ENCODE measurements at places on chromosomes 5 and 9.

DNA sequence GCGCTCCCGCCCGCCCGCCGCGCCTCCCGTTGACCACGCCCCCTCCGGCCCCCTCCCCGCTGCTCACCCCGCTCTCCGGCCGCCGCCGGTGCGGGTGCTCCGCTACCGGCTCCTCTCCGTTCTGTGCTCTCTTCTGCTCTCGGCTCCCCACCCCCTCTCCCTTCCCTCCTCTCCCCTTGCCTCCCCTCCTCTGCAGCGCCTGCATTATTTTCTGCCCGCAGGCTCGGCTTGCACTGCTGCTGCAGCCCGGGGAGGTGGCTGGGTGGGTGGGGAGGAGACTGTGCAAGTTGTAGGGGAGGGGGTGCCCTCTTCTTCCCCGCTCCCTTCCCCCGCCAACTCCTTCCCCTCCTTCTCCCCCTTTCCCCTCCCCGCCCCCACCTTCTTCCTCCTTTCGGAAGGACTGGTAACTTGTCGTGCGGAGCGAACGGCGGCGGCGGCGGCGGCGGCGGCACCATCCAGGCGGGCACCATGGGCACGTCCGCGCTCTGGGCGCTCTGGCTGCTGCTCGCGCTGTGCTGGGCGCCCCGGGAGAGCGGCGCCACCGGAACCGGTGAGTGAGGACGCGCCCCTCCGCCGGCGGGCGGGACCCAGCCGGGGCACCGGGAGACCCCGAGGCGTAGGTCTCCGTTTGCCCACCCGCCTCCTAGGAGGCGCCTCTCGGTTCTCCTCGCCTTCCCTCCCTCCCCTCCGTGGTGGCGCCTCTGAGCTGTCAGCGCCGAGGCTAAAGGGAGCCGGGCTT is at the start of gene VLDLR:
TSS of gene VLDLR (plus strand) at position 66 of the 739 bp plus-strand sequence. CDS start at position 469, 403 bp downstream.
- no peak for DNase-seq

DNA sequence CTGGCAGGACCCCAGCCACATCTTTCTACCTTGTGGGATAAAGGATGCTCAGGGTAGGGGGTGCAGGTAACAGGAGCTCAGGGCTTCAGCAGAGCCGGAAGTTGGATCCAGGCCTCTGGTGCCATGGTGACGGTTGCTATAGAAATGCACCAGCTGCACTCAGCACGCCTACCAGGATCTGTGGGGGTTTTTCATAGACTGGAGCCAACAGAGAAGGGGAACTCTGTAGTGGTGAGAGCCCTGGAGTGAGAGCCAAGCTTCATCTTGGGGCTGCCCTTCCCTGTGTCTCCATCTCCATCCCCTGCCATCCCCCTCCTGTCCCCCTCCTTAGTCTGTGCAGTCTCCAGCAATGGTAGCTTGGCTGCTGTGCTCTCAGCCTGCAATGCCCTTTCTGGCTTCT is 27.5 kb upstream of the BOD1 start:
- no peak for DNase-seq

- no peak for DNase-seq
Observed at GRCh38 chr5:174493530-174493929, 230.9 kb upstream of the MSX2 start.

DNA sequence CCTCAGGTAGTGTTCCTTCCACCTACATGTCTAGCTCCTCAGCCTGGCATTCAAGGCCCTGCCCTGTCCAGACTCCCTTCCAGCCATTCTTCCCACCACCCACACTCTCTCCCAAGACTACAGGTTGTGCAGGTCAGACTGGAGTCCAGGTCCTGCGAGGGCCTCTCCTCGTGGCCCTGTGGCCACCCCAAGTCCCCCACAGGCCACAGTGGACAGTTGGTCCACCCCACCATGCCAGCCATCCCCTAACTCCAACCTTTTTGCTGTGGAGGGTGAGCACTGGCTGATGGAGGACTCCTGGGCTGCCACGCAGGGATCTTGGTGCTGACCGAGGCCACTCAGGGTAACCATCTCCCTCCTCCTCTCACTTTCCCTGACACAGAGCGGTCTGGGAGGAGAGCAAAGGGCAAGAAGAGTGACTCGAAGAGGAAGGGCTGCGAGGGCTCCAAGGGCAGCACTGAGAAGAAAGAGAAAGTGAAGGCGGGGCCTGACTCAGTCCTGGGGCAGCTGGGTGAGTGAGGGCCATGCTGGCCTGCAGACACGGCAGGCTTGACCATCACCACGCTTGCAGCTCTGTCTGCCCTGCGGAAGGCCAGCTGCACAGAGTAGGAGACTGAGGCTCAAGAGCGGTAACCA is 51.0 kb downstream of the JADE2 start:
- no peak for DNase-seq

DNA sequence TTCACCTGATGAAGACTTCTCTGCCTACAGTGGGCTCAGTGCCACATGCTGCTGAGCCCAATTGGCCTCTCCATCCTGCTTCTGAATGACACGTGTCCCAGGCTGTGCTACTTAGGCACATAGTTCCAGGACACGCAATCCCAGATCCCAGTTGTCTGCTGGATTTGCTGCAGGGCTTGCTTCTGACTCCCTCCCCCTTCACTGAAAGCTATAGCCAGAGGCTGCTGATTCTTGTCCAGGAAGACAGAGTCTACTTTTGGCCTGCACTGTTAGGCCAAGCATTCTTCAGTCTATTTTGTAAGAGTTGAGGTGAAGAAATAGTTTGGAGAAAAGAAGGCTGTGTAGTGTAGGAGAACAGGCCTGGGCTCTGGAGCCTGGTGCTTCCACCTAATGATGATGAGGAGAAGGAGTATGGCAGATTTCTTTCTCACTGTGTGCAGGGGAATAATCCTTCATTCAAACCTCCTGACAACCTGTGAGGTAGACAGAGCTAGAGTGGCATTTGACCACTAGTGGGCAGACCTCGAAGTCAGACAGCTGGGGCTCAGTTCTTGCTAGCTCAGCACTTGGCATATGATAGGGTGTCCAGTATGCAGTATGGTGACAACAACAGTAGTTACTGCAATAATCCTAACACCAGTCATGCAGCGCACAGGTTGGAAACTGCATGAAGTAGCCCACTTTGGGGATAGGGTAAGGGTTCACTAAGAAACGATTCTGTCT is 19.5 kb upstream of the ASPN start:
- DNase-seq, result no peak

GRCh38 chr9:128409978-128410377 is 10.7 kb upstream of the CERCAM start:
- no peak for DNase-seq

- peak; percentile 99 for DNase-seq
Observed at GRCh38 chr5:109743770-109744212, 54.1 kb downstream of the MAN2A1 start.

GRCh38 chr5:37637165-37637845 is 202.5 kb downstream of the GDNF start:
- no peak for DNase-seq

DNA sequence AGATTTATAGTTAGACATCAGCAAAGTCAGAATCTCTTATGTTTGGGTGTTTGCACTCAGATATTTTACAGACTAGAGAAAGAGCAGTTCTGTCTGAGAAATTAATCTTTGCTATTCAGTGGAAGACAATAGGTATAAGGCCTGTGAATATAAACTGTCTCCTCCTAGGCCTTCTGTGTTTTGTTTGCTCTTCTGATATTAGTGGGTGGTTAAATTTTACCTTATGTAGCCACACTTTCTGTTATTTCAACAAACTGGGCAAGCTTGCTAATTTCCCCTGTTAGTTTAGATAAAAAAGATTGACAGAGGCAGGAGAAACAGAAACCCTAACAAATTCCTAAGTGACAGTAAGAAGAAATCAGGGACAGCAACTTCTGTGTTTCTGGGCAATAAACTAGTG is 141.6 kb downstream of the ARHGAP26 start:
- peak; percentile 4 for DNase-seq

DNA sequence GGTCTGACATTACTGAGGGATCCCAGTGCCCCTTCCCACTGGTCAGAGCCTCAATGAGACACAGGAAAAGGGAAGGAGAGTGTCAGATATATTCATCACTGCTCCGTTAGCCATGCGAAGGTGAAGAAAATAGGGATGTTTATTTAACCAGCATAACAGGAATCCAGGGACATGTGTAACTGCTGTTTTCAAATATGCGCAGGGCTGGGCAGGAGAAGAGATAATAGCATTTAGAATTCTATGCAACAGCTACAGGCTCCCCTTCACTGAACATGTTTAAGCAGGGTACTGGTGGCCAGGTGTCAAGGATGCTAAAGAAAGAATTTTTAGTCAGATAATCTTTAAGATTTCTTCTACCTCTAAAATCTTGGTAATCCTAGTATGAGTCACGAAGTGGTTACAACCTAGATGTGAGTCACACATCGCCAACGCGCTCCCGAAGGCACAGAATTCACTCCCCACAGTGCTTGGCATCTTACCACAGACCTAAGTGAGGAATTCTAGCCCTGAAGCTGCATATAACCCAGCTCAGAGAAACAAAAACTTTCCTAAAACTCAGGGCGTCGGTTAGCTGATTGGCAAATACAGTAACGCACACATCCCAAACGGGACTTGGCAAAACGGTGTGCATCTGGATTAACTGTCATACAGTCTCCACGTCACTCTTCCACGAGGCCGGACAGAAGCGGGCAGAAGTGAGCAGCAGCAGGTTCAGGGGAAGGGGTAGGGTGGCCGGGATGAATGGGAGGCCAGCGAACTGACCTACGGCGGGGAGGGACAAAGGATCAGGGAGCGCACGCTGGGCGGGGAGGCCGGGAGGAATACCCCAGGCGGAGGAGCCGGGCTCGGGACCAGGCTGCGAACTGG is 1.1 kb downstream of the CTNNAL1 start:
- peak; percentile 91 for DNase-seq

- no peak for DNase-seq
Observed at GRCh38 chr9:70802206-70802605, 319.2 kb downstream of the TRPM3 start.

DNA sequence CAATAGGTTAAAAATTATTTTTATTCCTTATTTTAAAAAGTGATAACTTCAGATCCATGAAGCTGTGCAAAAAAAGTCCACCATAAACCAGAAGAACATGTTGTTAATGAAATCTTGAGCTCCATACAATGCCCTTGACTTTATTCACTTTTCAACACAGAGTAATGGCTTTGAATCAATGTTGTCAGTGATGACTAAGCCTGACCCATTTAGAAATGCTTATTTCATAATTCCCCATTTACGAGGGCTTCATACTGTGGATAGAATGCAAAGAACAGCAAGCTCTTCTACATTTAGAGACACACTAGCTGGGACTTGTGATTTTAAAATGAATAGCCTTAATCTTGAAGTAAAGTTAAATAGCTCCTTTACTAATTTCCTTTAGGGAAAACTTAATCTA is 25.7 kb upstream of the IL9 start:
- no peak for DNase-seq

DNA sequence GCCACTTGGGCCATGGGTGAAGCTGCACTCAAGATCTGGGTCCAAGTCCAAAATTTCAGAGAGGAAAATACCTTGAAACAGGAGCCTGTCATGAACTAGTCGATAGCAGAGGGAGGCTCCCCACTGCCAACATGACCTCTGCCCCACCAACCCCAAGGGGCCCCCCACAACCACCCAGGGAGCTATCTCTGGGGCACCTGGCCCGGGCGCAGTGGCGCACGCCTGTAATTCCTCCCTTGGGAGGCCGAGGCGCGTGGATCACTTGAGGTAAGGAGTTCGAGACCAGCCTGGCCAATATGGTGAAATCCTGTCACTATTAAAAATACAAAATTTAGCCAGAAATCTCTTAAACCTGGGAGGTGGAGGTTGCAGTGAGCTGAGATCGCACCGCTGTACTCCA is 20.1 kb upstream of the HMCN2 start:
- DNase-seq, result no peak

DNA sequence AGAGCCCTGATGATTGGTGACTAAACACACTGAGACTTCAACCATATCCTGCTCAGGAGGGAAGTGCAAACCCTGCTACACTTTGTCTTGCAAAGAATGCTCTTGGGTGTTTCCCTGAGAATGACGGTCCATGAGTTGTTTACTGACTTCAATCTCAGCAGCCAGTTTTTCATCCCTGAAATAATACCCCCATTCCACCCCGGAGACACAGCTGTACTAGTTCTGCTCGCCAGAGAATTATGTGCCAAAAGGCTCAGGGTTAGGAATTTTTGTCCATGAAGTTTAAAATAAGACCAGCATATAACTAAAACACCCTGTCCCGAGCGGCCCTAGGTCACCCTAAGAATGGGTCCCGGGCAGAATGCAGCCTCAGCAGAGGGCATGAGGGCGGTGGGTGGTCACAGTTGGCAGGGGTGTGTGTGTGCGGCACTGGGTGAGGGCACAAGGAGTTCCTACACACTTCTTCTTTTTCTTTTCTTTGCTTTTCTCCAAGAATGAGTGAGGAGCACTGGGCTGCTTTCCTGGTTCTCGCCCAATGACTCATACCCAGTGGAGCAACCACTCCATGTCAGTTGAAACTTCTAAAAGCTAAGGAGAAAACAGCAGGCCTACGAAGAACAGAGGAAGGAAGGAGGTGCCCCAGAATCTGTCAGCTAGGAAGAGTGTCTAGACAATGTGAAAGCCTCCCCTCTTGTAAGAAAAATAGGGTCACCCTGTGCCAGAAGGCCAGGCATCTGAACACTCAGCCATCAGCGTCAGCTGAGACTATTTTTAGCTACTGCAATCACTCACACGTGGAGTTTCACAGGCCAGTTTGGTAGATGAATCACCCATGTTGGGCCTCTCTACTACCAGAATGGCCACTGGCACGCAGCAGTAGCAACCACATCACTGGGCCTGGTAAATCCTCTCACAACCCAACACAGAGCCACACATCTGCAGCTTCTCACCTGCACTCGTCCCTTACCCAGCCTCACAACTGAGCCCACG is 105.9 kb downstream of the DPYSL3 start:
- peak; percentile 100 for DNase-seq

DNA sequence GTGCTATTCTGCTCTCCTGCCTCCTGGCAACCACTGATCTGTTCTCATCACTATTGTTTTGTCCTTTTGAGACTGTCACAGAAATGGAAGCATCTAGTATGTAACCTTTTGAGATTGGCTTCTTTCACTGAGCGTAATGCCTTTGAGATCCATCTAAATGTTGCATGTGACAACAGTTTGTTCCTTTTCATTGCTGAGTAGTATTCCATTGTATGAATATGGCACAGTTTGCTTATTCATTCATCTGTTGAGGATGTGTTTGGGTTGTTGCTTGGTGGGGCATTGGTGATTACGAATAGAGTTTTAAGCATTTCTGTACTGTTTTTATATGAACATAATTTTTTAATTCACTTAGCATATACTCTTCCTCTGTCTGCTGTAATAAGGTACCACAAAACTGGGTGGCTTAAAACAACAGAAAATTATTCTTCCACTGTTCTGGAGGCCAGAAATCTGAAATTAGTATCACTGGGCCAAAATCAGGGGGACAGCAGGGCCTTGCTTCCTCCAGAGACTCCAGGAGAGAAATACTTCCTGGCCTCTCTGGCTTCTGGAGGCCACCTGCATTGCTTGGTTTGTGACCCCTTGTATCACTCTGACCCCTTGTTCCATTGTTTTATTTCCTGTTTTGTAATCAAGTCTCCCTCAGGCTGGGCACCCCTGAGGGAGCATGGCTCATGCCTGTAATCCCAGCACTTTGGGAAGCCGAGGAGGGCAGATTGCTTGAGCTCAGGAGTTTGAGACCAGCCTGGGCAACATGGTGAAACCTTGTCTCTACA is 53.0 kb downstream of the EXOSC2 start:
- DNase-seq, result no peak

- DNase-seq, result peak; percentile 21
Observed at GRCh38 chr5:168422431-168422830, 63.8 kb upstream of the RARS1 start.

GRCh38 chr5:43078956-43079355 is 38.8 kb upstream of the ANXA2R start:
- DNase-seq, result peak; percentile 75

GRCh38 chr9:121069396-121069795 is 5.4 kb upstream of the CNTRL start:
- no peak for DNase-seq

- peak; percentile 89 for DNase-seq
Observed at GRCh38 chr9:78806492-78807160, 509.7 kb downstream of the PSAT1 start.

- no peak for DNase-seq
Observed at GRCh38 chr9:93223260-93224180, 39.6 kb downstream of the WNK2 start.

All from kidney glomerular epithelial cell (primary cell).